ENCODE measurements at places on chromosomes 6 and 20. TPM values are rescaled to one million over a fixed set of nuclear protein-coding genes. Genes with fewer than 3 reads are reported as not detected.

Gene DEFB110
- not detected for total RNA-seq

Gene SLC17A1
- not detected for total RNA-seq

Gene FAM209B
- not detected for total RNA-seq

- DNase-seq: peak; percentile 38
Observed at GRCh38 chr20:45337367-45338120, 10.7 kb downstream of the SDC4 start.

GRCh38 chr6:132872923-132873322, 58.6 kb downstream of the RPS12 start:
- DNase-seq: no peak

- DNase-seq: no peak
Observed at GRCh38 chr6:17640477-17640917, 40.4 kb downstream of the FAM8A1 start.

DNA sequence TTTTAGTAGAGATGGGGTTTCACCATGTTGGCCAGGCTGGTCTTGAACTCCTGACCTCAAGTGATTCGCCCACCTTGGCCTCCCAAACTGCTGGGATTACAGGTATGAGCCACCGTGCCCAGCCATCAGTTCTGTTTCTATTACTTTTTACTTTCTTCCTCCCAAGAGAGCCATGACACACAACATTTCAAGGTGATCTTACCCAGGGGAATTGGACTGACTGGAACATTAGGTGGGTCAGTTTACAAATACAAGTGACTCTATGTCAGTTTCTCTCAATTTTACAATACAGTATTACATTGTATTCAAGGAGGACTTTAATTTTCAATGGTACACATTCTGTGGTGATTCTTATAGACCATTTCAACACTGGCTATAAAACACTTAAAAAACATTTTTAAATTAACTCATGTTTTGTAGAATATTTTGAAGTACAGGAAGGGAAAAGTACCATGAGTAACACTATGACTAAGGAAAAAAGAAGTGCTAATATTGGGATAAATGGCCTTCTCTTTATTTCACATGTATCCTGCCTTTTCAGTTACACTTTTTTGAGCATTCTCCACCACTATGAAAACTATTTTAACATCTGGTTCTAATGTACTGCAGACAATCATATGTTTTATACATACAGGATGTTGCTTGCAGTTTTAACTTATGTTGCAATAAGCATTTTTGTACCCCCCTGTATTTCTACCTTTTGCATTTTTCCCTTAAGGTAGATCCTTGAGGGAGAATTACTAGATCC, 8.4 kb downstream of the TPBG start:
- no peak for DNase-seq

DNA sequence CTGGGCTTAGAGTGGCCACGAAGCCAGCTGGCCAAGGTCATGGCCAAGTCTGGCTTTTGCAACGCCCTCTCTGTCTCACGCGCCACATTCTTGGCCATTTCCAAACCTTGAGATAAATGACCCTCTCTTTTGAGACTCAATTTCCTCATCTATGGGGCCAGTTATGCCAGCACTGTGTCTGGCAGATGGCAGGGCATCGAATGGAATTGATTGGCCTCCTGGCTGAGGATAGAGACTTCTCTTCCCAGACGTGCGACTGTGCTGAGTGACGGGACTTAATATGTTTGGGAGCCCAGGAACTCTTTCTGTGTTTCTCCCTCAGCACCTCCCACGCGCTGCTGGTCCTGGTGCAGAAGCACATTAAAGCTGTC, 7.6 kb downstream of the BPIFB2 start:
- DNase-seq: no peak

DNA sequence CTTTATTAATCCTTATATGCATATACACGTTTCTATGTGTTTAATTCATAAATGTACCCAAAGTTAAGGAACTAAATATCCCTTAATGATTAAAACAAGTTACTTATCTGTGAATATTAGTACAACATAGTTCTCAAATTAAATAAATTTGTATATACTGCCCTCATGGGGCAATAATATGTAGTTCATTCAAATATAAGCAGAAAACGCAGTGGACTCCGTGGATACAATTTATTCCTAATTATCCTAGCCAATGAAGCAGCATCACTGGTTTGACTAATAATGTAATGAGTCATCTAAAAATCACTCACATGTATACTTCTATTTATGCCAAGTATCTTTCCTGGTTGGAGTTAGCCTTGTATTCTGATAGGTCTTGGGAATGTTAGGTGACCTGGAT, 111.6 kb downstream of the TBC1D32 start:
- no peak for DNase-seq

DNA sequence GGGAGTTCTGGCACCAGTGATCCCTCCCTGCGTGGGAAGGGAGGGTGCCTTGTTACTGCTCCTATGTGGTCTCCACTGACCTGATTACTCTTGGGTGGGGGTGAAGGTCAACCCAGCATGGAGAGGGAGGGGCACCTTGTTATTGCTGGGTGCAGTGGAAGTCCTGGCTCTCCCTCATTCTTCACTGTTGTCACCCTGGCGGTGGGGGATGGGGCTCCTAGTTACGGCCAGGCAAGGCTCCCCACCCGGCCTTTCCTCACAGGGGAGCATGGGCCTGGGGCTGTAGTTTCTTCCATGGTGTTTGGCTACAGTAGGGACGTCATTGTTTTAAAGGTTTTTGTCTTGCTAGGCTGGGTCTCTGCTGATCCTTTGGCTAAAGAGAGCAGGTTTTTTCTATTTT, 40.8 kb downstream of the PACSIN1 start:
- DNase-seq: no peak

DNA sequence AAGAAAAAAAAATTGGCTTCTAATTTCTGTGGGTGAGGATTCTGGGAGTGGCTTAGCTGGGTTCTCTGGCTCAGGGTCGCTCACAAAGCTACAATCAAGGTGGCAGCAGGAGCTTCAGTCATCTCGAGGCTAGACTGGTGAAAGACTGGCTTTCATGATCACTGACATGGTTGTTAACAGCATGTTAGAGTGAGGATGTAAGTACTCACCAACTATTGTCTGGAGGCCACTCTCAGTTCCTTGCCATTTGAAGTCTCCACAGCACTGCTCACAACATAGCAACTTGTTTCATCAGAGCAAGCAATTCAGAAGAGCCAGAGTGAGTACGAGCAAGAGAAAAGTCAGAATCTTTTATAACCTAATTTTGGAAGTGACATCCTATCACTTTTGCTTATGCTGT, 145.7 kb upstream of the PRSS16 start:
- no peak for DNase-seq

- DNase-seq: no peak
Observed at GRCh38 chr6:142510211-142510610, 208.4 kb downstream of the ADGRG6 start.

Measured in dermis microvascular lymphatic vessel endothelial cell (primary cell).